Putamen (tissue), 1 donor: ENCODE measurements at places on chromosomes 7 and 10.

GRCh38 chr7:11689096-11689495, 142.9 kb downstream of the THSD7A start:
- no peak for DNase-seq

GRCh38 chr10:49679480-49679893, at the start of gene C10orf53:
C10orf53 (plus strand) TSS chr10:49679651; CDS start chr10:49679698, 47 bp downstream.
- DNase-seq, result peak; percentile 3

DNA sequence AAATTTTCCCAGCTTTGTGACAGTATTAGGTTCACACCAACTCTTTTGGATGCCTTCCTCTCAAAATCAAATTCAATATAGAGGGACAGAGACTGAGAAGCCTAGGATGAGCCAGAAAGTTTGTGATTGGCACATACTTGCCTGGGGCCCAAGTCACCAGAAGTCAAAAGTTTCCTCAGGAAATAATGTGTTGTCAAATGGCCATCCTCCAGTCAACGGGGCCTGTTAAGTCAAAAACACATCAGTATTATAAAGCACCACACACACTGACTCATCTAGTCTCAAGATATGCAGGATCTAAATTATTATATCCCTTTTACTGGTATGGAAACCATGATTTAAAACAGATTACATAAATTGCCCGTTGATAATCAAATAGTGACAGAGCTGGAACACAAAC, 158.1 kb downstream of the AHR start:
- no peak for DNase-seq

DNA sequence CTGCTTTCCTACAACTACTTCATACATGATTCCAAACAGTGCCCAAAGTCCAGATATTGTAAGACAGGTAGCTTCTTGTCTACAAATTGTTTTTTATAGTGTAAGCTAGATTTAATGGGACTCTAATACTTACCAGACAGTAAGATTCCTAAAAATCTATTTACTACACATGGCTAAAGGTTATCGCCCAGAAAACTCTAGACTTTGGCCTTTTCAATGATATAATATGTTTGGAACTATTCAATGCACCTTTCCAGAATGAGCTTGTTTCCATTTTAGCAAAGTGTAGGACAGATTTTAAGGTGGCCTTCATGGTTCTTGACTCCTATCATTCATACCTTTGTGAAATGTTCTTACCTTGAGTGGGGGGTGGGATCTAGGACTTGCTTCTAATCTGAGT, 951.0 kb downstream of the SORCS1 start:
- no peak for DNase-seq

- DNase-seq, result no peak
Observed at GRCh38 chr10:52019656-52020055, 294.4 kb upstream of the DKK1 start.

GRCh38 chr10:33276282-33276923, 58.1 kb downstream of the NRP1 start:
- DNase-seq, result no peak

- no peak for DNase-seq
Observed at GRCh38 chr7:50681432-50682045, 101.2 kb downstream of the GRB10 start.

- peak; percentile 9 for DNase-seq
Observed at GRCh38 chr10:96556003-96556402, 30.8 kb downstream of the TM9SF3 start.

DNA sequence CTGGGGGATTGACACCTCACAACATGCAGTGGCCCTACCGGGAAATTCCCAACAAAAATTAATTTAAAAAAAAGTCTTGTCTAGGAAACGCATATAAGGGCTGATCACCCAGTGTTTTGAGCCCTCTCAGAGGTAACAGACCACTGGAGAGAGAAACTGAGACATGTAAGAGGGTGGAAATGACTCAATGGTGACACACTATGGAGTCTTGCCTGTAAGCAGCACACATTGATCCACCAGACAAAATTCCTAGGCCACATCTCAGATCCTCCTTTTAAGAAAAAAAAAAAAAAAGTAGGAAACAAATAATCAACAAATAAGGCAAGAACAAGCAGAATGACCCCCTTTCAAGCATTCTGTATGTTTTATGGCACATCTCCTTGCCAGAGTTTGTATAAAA, 296.2 kb downstream of the MAGI2 start:
- no peak for DNase-seq

- no peak for DNase-seq
Observed at GRCh38 chr7:12488341-12488740, 82.2 kb upstream of the SCIN start.

GRCh38 chr10:33566426-33566825, 232.0 kb upstream of the NRP1 start:
- DNase-seq, result peak; percentile 13

GRCh38 chr7:131642429-131642828, 86.0 kb upstream of the PODXL start:
- DNase-seq, result no peak

- no peak for DNase-seq
Observed at GRCh38 chr10:32298075-32298812, 48.7 kb downstream of the EPC1 start.

DNA sequence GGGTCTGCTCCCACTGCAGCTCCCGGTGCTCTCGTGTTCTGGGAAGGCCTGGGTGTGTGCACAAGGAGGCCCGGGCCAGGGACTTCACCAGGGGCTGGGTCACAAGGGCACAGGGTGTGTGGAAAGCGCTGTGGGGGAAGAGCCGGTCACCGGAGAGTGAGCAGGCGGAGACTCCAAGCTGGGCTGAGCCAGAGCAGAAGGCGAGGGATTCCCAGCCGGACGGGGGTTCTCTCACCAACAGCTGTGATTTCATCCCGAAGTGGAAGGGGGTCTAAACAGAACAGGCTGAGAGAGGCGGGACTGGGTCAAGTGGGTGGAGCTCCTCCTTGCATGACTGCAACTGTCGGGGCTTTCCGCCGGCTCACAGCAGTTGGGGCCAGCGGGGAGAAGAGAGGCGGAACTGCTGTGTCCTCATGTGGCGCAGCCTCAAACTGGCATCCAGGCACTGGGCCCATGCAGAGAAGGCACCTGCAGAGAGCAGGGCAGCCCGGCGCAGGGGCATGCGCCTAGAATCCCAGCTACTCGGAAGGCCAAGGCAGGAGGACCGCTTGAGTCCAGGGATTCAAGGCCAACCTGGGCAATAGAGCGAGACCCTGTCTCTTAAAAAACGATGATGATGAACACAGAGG, 7.6 kb upstream of the ORAI2 start:
- DNase-seq, result no peak

- no peak for DNase-seq
Observed at GRCh38 chr7:25895792-25896171, 256.2 kb upstream of the NFE2L3 start.

GRCh38 chr7:70131817-70132216, 533.5 kb downstream of the AUTS2 start:
- DNase-seq, result no peak

DNA sequence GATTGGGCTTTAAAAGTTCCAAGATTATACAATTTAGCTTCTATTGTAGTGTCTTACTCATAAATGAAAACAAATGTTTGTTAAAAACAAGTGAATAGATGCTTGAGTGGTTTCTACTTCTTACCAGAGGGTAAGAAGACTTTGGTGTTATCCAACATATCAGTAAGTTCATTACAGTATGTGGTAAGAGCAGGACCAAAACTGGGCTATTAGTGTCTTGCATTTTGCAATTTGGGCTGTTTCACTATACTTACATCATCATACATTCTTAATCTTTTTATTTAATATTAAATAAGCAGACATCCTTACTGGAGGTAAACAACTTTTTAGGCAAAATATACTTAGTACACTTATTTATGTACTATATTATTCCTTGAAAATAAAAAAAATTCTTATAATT, 248.4 kb upstream of the HGF start:
- no peak for DNase-seq

DNA sequence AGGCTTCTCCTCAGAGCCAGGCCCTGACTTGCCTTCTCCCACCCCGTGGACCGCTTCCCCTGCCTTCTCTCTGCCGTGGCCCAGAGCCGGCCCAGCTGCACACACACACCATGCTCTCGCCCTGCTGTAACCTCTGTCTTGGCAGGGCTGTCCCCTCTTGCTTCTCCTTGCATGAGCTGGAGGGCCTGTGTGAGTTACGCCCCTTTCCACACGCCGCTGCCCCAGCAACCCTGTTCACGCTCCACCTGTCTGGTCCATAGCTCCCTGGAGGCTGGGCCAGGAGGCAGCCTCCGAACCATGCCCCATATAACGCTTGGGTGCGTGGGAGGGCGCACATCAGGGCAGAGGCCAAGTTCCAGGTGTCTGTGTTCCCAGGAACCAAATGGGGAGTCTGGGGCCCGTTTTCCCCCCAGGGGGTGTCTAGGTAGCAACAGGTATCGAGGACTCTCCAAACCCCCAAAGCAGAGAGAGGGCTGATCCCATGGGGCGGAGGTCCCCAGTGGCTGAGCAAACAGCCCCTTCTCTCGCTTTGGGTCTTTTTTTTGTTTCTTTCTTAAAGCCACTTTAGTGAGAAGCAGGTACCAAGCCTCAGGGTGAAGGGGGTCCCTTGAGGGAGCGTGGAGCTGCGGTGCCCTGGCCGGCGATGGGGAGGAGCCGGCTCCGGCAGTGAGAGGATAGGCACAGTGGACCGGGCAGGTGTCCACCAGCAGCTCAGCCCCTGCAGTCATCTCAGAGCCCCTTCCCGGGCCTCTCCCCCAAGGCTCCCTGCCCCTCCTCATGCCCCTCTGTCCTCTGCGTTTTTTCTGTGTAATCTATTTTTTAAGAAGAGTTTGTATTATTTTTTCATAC, 38.0 kb downstream of the LIMK1 start:
- DNase-seq, result no peak

DNA sequence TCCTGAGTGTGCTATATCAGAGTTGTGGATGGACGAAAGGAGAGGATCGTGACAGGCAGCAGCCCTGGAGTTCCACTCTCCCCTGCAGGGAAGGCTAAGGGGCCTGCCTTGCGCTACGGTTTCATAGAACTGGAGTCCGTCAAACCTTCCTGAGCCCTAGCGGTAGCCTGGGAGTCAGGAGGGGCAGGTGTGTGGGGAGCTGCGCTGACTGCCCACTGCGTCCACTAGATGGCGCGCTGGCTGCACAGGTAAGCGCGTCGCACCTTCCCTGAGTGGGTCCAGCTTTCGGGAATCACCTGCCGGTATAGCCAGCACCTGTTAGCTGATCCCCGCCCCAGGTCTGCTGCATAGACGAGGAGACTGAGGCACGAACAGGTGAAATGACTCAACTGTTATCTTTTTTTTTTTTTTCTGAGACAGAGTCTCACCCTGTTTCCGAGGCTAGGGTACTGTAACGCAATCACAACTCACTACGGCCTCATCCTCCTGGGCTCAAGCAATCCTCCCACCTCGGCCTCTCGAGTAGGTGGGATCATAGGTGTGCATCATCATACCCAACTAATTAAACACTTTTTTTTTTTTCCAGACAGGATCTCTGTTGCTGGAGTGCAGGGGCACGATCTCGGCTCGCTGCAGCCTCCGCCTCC, 20.2 kb upstream of the BAIAP2L1 start:
- no peak for DNase-seq

- DNase-seq, result no peak
Observed at GRCh38 chr10:105656856-105657255, 1015.8 kb downstream of the SORCS3 start.

- no peak for DNase-seq
Observed at GRCh38 chr7:44987996-44988395, 9.2 kb upstream of the MYO1G start.

- no peak for DNase-seq
Observed at GRCh38 chr10:73814896-73815718, 3.7 kb upstream of the NDST2 start.

GRCh38 chr10:43100366-43100765, 23.5 kb downstream of the RET start:
- no peak for DNase-seq

DNA sequence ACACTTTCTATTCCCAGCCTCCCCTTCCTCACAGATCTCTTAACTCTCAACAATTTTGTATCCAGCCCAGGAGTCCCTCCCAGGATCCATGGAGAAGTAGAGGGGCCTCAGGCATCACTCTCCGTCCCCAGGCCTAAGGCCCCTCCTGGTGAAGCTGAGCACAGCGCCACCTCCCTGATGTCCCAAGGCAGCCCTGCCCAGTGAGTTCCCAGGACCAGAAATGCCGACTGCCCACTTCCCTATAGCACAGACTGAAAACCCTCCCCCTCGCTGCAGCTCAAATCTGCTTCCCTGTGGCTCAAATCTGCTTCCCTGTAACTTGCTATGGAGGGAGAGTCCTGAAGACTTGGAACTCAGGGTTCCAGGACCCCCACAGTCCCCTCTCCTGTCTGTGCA, 35.6 kb downstream of the YKT6 start:
- DNase-seq, result no peak

DNA sequence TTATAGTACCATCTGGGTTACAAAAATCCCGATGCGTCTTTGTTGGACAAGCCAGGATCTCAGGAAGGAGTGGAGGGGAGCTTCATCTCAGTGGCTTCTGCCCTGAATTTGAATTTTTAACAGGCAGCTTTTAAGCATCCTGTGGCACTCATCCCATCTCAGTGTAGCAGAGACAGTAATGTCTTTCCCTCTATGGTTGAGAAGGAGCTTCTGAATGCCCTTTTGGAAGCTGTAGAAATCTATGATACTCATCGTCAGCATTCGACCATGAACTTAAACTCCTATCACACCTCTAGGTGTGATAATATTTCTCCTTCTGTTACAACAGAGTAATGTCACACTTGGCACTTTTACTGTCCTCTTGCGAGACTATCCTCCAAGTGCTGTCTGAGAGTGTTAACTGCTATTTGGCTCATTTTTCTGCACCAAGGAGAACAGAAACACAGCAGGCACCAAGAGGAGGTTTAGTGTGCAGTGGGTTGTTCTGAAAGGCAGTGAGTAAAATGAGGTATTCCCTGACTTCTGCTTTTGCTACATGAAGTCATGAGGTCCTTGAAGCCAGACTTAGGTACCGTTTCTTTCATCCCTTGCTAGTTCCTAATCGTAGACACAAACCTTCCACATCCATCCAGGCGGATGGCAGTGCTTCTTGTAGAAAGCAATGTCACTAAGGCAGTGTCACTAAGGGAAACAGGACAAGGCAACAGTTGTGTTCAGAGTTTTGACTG, 177.4 kb downstream of the CELF2 start:
- no peak for DNase-seq

- DNase-seq, result no peak
Observed at GRCh38 chr10:47059606-47060311, 148.5 kb downstream of the PTPN20 start.

DNA sequence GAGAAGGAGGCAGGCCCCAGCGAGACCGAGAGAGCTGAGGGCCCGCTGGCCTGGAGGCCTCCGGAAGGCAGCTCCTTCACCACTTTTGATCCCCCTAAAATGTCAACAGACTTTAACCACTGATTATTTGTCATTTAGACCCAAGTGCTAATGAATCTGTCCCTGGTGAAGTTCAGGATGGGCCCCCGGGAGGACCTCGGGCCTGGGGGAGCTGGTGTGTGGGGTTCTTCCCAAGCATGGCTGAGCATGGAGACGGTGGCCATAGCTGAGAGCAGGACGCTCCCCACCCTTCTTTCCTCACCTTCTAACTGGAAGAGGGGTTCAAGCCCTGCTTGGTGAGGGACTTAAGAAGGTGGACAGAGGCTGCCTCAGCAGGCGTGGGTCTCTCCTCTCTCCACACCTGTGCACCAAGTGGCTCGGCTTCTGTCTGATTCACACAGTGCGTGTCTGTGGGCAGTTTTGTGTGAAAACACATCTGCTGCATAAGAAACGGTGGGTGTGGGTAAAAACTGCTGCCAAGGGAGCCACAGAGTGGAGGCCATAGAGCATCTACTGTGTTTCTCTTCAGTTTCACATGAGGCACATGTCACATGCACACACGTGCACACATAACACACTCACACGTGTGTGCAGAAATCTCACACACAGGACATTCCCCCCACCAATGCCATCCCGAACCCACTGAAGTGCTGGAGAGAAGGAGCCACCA, 53.5 kb upstream of the VIPR2 start:
- DNase-seq, result no peak

- no peak for DNase-seq
Observed at GRCh38 chr10:20835335-20835734, 61.8 kb downstream of the NEBL start.
